ENCODE measurements at places on chromosomes 7 and 10.

DNA sequence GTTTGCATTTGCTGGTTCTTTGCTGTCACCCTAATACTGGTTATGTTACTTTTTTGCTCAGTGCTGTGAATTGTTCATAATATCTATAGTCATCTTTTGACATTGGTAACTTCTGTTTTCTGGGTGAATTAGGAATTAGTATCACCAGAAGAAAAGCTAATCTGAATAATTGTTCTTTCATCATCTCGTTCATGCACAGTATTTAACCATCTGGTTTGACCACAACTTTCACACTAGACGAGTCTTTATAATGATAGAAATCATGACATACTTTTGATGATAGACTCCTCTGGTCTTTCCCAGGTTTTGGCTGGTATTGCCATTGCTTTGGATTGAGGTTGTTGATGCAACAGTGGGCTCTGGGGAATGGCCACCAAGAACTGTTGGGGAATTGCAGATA, 25.1 kb downstream of the SGPL1 start:
- no peak for DNase-seq

DNA sequence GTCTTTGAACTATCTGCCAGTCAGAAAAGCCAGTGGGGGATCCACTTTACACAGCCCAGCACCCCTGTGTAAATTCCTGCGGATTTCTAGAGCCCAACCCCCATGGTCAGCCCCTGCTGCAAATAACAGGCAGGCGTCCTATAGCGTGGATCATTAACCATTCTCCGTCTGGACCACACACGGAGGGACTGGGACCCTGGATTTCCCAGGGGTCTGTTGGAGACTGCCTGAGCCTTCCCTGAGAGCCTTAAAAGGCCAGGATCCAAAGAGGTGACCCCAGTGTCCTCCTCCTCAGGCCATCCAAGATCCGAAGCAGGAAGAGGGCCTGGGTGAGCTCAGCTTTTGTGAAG, 11.2 kb upstream of the GRID1 start:
- no peak for DNase-seq

DNA sequence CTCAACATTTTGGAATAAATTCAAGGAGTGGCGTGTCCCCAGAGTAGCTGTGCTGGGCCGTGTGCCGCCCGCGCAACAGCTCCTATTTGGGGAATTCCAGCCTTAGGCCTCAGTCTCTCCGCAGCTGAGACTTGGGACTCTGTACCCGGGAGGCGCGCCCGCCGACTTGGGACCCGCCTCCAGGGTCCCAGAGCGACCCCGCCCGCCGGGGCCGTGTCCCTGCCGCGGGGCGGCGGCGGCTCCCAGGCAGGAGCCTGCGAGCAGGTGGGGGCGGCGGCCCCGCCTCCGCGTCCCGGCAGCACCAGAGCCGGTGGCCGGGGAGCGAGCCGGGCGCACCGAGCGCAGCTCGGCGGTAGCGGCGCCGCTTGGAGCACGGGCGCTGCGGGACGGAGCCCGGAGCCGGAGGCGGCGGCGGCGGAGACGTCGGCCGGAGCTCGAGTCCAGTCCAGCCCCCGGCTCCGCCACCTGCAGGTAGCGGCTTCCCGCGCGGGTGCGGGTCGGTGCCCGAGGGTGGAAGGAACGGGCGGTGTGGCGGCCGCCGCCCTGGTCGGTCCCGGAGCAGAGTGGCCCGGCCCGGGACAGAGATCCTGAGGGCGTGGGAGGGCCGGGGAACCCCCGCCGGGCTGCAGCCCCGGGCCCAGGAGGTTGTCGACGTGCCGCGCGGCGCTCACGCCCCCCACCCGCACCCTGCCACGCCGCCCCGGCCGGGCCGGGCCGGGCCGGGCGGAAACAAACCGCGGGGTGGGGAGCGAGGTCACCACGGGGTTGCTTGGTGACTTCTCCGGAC, at the start of gene WIPF3:
TSS of gene WIPF3 (plus strand) at position 301 of the 787 bp plus-strand sequence. CDS start 28,217 bp downstream, outside the sequence.
- DNase-seq, result no peak

- peak; percentile 29 for DNase-seq
These were observed 32.8 kb downstream of the NOD1 start for GRCh38 chr7:30445770-30446169.

DNA sequence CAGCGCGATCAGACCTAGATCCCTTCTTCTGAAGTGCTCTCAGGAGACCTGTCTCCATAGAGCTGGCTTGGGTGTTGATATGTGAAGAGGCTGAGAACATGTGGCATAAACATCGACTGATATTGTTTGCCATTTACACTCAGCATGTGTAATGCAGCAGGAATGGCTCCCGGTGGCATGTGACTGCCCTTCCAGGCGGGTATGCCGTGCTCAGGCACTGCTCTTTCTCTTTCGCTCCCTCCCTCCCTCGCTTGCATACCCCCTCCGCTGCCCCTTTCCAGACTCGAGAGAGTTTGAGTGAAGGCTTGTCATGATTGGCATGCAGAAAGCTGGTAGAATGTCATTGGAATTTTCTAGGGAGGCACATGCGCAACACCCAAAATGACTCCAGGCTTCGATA, 107.3 kb upstream of the PDCD4 start:
- DNase-seq, result no peak

DNA sequence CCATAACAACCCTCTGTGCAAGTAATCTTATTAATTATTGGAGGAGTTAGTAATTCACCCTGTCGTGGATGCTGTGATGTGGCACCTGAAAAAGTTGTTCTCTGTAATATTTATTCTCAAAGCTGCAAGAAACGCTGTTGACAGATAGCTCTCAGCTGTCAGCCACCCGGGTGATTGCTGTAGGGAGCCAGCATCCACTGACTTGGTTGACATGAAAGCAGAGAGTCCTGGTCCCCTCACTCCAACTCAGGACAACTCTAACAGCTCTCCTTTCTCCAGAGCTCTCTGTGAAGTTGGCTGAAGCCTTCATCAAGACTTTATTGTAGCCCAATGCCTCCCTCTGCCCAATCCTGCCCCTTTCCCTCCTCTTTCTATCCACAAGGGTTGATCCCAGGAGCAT, 98.0 kb downstream of the FAM107B start:
- DNase-seq, result no peak

GRCh38 chr10:120940299-120940900, 89.2 kb downstream of the WDR11 start:
- no peak for DNase-seq

DNA sequence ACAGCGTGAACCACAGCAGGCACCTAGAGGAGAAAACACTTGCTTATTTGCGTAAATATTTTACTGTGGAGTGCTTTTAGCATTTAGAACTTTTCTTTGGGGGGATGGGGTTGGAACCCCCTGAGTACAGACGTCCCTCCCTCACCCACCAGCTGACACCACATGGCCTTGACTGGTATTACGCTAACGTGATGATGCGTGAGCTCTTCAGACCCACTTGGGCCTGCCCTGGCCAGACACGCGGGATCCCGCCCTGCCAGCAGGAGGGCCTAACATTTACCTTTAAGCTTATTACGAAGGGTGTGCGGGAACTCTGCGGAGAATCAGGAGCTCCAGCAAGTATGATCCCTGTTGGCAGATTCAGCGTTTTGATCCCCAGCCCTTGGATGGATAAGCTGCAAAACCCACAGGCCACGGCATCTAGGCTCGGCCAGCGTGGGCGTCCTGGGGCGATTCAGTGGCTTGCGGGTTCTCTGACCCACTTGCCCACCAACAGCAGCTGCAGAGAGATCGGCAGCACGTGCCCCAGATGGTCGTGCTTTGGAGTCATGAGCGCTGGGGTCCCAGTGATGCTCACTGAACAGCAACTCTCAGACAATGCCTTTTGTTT, 545.5 kb upstream of the FOXK1 start:
- no peak for DNase-seq

- DNase-seq, result no peak
These were observed 892.0 kb downstream of the GATA3 start for GRCh38 chr10:8946451-8946850.

- DNase-seq, result no peak
These were observed 45.4 kb downstream of the ST7 start for GRCh38 chr7:116998567-116999175.

DNA sequence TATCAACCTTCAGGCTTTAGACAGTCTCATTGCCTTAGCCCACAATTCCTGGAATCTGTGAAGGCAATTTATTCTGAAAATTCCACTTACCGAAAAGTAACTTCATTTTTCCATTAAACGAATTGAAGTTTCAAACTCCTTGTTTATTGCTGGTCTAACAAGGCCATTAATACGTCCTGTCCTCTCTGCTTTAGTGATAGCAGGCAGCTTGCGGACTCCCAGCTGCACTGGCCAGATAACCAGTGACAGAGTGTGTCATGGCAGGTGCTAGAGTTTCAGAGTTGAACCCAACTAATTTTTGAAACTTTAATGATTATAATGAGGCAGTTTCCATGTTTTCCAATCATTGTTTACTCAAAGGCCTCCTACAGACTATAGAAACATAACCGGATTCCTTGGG, 31.1 kb downstream of the LOXL4 start:
- DNase-seq, result no peak

GRCh38 chr10:20007426-20007825, 191.2 kb downstream of the PLXDC2 start:
- no peak for DNase-seq

Measured in stimulated activated CD8-positive, alpha-beta memory T cell treated with anti-CD3 and anti-CD28 coated beads, Interleukin-4, amount 100 ng/mL, for 4 hours (primary cell).